ENCODE measurements at places on chromosomes 5 and 9. TPM values are rescaled to one million over a fixed set of nuclear protein-coding genes. Genes with fewer than 3 reads are reported as not detected.

DNA sequence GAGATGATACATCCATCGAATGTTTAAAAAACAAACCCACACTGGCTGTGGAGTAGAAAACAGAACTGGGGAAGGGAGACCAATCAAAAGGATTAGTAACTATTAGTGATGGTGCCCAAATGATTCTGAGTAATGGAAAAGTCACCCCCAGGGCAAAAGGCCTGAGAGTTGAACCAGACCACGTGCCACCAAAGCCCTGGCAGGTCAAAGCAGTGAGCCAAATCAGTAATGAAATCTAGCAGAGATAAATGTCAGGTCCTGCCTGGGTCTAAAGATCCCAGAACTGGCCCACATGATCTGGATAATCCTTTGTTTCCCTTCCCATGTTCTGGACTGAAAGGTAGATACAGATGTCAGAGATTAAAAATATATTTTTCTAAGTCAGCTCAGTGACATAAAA lies 9.4 kb downstream of the OTULINL start:
- H3K4me1 ChIP-seq: no peaks in the 10 kb centered on the region
- no peak overlapping the region for H3K4me3 ChIP-seq
- no peaks in the 10 kb centered on the region for H3K36me3 ChIP-seq
- H3K27ac ChIP-seq: no peak overlapping the region
- H3K27me3 ChIP-seq: no peaks in the 10 kb centered on the region

Gene TLR4
- 6.5 TPM for total RNA-seq

GRCh38 chr9:93115486-93116071 lies 18.5 kb downstream of the NINJ1 start:
- H3K27ac ChIP-seq: no peak overlapping the region
- peaks cover 4% of the 10 kb centered on the region for H3K36me3 ChIP-seq

- H3K4me3 ChIP-seq: no peak overlapping the region
- DNase-seq: peak; percentile 85
- peaks cover 15% of the 10 kb centered on the region for H3K4me1 ChIP-seq
- H3K36me3 ChIP-seq: no peaks in the 10 kb centered on the region
Observed at GRCh38 chr9:132214027-132214622, 52.3 kb downstream of the NTNG2 start.

GRCh38 chr5:31551878-31552277 lies 19.8 kb downstream of the C5orf22 start:
- H3K4me1 ChIP-seq: no peaks in the 10 kb centered on the region
- H3K27ac ChIP-seq: no peak overlapping the region
- no peaks in the 10 kb centered on the region for H3K27me3 ChIP-seq
- DNase-seq: no peak
- peaks cover 95% of the 10 kb centered on the region for H3K36me3 ChIP-seq

Gene FRMD3
- total RNA-seq: 27.5 TPM

DNA sequence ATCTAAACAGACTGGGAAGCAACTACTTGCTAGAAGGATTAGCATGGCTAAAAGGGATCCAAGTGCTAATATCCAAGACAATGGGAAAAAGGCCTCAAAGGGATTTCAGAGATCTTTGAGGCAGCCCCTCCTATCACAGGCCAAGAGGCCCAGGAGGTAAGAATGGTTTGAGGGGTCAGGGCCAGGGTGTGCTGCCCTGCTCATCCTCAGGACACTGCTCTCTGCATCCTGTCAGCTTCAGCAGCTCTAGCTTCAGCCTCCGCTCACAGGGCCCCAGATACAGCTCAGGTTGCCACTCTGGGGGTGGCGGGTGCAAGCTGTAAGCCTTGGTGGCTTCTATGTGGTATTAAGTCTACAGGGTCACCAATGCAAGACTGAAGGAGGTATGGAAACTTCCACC lies 278.7 kb downstream of the PARP8 start:
- no peaks in the 10 kb centered on the region for H3K27me3 ChIP-seq
- H3K4me1 ChIP-seq: no peaks in the 10 kb centered on the region
- no peak for DNase-seq
- no peak overlapping the region for H3K27ac ChIP-seq

Gene CDH9
- not detected for total RNA-seq

- no peak overlapping the region for H3K27ac ChIP-seq
- no peaks in the 10 kb centered on the region for H3K27me3 ChIP-seq
- peaks cover 9% of the 10 kb centered on the region for H3K4me1 ChIP-seq
- H3K36me3 ChIP-seq: no peaks in the 10 kb centered on the region
Observed at GRCh38 chr9:106670418-106670817, 192.5 kb upstream of the ZNF462 start.

Measured in psoas muscle (tissue), 8 donors.